Daoy (cell line): ENCODE measurements at places on chromosomes 13 and 19. TPM values are rescaled to one million over a fixed set of nuclear protein-coding genes. Genes with fewer than 3 reads are reported as not detected.

RCBTB2 gene
- 2.9 and 4.0 TPM in 2 replicates for total RNA-seq

PCDH17 gene
- total RNA-seq: under 0.01 TPM in 1 of 2 replicates, not detected in the other

CADM4 gene
- total RNA-seq: 4.8 and 9.9 TPM in 2 replicates

C1QTNF9 gene
- not detected in 2 replicates for total RNA-seq

RFPL4A gene
- 64.2 and 89.1 TPM in 2 replicates for total RNA-seq
